Right cardiac atrium (tissue), 5 donors: ENCODE measurements at places on chromosomes 1 and 21.

DNA sequence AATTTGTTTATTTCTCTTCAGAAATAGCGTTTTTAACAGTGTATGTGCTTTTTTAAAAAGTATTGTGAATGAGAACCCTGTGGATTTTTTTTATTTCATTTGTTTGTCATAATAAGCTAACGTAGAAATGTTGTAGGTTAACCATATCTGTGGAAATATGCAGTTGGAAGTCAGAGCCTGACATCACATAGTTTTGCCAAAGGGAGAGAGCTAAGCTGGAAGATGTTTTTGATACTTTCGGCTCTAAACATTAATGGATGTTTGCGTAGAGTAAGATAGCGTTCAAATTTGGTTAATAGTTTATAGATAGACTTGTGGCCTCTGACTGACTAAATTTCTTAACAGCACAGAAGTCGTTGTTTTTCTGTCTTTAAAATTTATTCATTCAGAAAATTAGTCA, 47.4 kb upstream of the ANGPTL1 start:
- DNase-seq, result no peak

GRCh38 chr1:115713906-115714305, 54.6 kb downstream of the CASQ2 start:
- DNase-seq, result no peak

GRCh38 chr1:197391303-197392226, 123.5 kb downstream of the CRB1 start:
- DNase-seq, result no peak

DNA sequence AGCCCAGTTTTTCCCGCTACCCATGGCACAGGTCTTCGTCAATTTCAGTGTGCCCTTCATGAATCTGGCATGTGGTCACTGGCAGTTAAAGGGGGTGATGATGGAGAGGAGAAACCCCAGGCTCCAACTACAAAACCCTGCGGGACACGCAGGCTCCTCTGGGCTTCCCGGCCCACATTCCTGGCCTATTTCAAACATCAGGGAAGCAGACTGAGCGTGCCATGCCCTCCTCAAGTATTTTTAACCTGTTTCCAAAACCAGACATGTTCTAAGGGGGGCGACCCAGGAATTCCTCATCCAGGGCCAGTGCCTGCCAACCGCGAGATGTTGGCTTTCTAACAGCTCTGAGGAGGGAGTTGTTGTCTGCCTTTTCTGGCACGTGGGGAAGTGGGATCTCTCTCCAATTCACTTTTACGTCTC, 85.1 kb downstream of the CAPZB start:
- no peak for DNase-seq

- no peak for DNase-seq
These were observed 74.9 kb downstream of the ROR1 start for GRCh38 chr1:63848733-63849132.

DNA sequence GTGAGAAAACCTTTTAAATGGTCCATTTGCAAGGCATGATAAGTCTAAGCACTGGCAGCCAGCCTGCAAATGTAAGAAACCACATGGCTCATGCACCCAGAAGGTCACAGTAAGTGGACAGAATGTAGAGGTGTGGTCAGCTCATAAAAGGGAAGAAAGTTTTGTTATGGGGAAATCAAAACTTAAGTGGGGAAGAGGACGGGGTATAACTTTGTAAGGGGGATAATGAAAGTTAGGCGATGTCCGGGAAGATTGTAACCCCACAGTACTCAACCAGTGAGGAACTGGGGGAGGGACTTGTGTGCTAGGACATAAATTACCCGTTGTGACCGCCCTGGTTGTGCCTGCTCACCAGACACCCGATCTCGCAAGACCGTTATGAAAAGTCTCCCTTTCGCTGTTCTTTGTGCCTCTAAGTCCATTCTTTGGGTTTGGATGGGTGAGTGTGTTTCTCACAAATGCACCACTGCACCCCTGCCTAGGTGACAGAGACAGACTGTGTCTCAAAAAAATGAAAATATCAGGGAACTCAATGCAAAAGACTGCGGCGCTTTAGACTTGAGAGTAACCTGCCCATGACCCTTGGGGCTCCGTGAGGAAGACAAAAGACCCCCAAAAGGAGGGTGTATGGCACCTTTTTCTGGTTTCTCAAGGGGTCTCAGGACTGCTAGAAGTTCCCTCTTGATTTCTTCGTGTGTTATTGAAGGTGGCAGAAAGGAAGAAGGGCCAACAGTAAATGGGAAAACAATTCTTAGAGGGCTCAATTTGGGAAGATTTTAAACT, 28.6 kb upstream of the ZNF496 start:
- DNase-seq, result peak; percentile 78

GRCh38 chr1:110484801-110485200, 33.9 kb downstream of the PROK1 start:
- no peak for DNase-seq

DNA sequence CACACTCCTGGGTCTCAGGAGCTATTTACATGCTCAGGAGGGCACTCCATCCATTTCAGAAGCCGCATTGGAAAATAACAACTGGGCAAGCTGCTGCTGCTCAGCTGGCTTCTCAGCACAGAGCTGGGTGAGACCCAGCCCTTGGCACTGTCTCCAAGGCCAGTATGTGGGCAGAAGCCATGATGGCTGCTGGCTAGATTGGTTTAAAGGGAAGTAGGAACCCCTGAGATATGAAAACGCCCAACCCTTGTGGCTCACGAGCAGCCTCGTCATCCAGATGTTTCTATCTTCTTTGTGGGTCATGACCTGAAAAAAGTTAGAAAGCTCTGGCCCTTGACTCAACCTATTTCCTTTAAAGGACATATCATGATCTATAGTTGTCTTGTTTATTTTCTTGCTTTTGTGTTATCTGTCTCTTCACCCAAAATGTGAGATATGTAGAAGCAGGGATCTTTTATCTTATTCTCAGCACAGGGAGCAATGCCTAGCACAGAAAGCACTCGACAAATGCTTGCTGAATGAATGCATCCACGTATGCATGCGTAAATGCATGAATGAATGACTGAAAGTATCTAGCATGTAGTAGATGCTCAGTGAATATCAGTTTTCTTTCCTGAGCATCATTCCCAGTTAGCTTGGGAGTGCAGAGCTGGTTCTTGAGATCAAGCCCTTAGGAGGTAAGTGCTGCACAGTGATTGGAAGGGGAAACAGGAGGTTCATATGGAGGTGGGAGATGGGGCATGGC, 11.6 kb downstream of the MYBPH start:
- no peak for DNase-seq

- no peak for DNase-seq
These were observed 48.1 kb upstream of the ENAH start for GRCh38 chr1:225700889-225701465.

DNA sequence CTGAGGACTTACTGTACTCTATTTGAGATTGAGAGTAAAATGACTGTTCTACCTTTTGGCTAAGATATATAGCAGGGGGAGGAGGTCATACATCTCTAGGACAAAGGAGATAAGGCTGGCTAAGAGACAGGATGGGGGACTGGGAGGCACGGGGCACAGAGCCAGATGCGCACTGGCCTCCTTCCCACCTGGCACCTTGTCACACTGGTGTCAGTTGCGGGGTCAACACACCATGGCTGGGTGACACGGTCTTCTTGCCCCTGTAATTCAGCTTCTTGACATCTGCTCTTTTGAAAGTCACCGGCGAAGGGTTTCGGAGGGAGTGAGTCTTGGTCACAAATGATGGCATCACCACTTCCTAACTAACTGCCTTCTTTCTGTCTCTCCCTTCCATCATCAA, 177.3 kb downstream of the ZSCAN20 start:
- no peak for DNase-seq

GRCh38 chr1:82486468-82486867, 685.7 kb downstream of the ADGRL2 start:
- no peak for DNase-seq

DNA sequence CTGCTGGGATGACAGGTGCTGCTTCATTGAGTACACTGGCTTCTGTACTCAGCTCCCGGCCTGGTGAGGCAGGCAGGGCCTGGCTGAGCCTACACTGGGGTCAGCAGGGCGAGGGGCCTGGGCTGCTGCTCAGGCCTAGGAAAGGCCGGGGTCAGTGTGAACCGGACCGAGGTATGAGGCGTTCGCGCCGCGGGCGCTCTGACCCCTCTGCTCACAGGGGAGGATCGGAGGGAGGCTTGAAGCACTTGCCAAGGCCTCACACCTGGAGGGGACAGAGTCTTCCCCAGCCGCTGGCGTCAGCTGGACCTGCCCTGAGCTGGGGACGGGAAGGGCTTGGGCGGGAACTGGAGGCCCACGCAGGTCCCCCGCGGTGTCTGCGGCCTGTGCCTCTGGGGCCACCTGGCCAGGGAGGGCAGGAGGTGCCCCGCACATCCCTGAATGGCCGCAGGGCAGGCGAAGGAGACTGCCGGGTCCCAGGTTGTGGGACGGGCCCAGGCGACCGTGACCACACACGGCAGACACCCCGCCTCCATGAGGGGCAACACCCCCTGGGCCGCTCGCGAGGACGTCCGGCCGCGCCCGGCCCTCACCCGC, 466 bp downstream of the PEX10 start:
- DNase-seq, result peak; percentile 68

GRCh38 chr1:162336621-162337285, 39.9 kb downstream of the SPATA46 start:
- DNase-seq, result no peak

GRCh38 chr1:41484402-41485241, at the start of gene EDN2:
Gene EDN2 (minus strand): TSS chr1:41484683. CDS start chr1:41484601, 82 bp downstream.
- DNase-seq, result peak; percentile 80

DNA sequence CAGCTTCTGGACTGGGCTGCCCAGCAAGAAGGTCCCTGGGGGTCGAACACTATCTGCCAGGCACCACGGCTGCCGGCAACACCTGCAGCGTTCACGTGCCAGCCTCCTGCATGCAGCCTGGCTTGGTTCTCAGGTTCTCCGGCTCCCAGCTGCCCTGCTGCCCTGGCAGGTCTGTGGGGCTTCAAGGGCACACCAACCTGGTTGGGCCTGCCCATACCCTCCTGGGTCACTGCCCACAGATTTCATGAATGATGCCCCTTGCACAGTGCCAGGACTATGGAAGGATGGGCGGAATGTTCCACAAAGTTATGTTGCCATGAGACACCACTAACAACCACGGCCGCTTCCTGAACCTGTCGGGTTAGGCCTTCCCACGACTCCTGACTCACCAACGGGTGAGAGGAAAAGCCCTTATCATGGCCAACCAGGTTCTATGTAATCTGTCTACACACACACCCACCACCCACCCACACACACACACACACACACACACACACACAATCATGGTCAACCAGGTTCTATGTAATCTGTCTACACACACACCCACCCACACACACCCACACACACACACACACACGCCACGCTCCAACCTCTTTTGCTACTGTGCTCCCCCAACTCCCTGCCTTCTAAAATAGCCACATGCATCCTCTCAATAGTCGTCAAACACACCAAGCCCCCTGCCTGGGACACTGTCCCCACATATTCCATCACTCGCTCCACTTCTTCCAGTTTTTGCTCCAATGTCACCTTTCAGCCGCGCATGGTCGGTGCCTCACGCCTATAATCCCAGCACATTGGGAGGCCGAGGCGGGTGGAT, 32.2 kb downstream of the HSPG2 start:
- DNase-seq, result peak; percentile 73

- DNase-seq, result no peak
These were observed 15.3 kb upstream of the ZNF678 start for GRCh38 chr1:227548119-227548397.

DNA sequence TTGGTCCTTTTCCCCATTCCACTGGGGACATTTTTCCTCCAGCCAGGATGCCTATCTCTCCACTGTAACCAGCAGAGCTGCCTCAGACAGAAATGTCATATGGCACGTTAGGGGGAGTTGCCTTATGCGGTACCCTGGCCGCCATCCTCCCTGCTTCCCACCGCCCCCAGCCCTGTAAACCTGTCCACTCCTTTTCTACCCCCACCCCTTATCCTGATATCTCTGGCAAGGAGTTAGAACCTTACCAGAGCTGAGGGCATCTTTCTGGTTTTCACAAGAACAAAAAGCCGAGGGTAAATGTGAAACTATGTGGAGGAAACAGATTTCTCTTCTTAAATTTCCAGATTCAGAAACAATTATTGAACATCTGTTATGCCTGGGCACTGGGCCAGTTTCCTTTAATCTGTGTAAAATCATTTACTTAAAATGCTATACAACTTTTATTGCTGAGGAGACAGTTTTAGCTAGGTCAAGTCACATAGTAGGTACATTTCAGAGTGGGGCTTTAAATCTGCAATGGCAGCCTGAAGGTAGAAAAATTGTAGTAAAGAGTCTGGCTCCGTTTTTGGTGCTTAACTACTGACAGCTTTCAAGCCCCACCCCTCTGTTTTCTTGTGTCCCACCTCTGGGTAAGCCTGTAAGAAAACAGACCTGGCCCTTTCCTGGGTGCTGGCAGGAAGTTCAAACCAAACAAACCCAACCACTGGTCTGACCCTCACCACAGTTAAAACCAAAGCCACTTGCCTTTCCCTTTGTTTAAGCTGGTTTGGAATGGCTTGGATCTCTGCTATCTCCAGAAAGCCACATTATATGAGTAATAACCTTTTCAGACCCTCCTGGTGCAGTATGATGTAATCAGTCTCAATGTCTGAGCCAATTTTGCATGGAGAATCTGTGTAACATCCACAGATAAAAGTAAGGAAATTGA, 319.0 kb downstream of the HHAT start:
- no peak for DNase-seq

DNA sequence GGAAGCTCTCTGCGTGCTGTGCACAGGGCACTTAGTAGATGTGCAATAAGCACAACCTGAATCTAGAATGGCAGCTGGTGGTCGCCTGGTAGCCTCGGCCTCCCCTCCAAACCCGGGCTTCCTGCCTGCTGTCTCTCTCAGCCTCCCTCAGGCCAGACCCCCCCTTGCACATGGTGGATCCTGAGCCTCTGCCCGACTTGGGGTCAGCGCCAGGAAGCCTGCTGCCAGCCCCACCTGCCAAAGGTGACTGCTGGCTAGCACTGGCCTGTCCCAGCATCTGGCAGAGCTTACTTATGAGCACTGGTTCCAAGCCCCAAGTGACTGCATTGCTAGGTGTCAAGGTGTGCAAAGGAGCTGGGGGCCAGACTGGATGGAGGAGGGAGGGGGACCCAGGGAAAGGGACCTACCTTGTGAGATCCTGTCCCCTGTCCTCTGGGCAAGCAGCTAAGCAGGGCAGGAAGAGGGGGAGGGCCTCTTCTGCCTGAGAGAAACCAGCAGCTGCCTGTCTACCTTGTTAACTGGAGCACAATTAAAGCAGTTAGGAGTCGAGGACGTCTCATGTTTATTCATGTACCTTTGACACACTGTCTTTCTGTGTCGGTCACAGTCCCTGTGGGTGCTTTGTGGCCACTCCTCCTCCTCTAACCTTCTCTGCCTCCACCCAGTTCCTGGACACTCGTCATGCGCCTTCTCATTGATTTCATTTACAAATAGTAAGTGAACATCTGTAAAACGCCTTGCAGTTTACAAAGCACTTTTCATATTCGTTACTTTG, 100.9 kb downstream of the DDX20 start:
- DNase-seq, result no peak

GRCh38 chr1:71660411-71660810, 579.6 kb upstream of the ZRANB2 start:
- no peak for DNase-seq

- DNase-seq, result peak; percentile 93
These were observed 17.2 kb upstream of the RASSF5 start for GRCh38 chr1:206489980-206490770.
